ENCODE measurements at places on chromosomes 12 and 14. TPM values are rescaled to one million over a fixed set of nuclear protein-coding genes. Genes with fewer than 3 reads are reported as not detected.

DNA sequence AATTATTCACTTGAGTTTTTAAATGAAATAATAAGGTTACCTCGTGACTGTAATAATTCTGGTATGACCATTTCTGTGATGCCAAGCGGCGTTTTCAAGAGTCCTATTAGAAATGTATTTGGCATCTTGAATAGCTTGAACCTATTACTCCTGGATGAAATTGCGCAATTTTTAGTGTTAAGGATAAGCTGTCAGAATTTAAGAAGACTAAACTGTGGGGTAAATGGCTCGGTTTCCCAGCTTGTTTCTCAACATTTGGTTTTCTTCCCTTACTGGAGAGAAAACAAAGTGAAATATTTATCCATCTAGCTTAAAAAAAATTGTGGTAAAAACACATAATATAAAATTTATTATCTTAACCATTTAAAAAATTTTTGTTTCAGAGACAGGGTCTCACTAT, 26.8 kb downstream of the PCNX1 start:
- DNase-seq, result no peak

- DNase-seq, result no peak
These were observed 1243.3 kb upstream of the SEL1L start for GRCh38 chr14:82776958-82777357.

DNA sequence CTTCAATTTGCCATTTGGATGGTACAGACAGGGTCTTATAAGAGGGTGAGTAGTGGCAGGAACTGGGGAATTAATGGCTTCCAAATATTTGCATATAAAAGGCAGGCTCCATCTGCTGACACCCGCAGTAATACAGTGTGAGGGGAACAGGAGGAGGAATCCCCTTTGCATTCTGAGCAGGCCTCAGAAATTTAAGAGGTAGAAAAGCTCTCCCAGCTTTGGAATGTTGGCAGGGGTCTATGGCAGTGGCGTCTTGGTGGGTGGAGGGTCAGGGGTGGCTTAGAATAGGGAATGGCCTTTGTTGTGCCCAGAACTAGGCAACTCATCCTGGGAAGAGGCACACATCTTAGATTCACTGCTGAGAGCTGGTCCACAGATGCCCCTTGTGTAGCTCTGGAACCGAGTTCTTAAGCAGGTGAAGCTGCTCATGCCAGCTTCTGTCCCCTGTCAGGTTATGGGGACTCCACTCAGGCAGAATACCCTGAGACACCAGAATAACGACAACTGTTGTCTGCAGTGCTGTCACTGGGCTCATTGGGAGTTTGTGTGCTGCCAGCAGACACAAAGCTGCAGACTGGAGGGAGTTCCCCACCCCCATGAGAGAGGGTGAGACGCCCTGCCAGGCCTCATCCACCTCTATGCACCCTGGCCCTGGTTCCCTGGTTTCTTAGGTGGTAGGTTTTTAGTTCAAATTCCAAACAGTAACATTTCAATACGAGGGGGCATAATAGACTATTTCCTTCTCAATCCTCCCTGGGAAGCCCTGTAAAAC, 190.2 kb downstream of the MON2 start:
- no peak for DNase-seq

DNA sequence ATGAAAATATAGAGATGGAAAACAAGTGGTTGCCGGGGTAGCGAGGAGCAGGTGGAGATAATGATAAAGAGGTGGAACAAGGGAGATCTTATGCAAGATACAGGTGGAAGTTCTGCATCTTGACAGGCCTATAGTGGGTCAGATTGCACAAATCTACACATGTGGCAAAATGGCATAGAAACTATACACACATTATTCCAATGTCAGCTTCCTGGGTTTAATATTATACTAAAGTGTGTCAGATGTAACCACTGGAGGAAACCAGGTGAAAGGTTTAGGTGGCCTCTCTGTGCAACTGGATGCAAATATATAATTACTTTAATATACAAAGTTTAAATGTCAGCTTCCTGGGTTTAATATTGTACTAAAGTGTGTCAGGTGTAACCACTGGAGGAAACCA, 1.1 kb downstream of the SLC38A4 start:
- DNase-seq, result no peak

GRCh38 chr14:95608637-95609235, 73.9 kb downstream of the GLRX5 start:
- DNase-seq, result no peak

Gene NELL2
- 0.28 TPM for total RNA-seq

- DNase-seq, result no peak
These were observed 10.7 kb upstream of the ATP2A2 start for GRCh38 chr12:110270125-110270962.

DNA sequence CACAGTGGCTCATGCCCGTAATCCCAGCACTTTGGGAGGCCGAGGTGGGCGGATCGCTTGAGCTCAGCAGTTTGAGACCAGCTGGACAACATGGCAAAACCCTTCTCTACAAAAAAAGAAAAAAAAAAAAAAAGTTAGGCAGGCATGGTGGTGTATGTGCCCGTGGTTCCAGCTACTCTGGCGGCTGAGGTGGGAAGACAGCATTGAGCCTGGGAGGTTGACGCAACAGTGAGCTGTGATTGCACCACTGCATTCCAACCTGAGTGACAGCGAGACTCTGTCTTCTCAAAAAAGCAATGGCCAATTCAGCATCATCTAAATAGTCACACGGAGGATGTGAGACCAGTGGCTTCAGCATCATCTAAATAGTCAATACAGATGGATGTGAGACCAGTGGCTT, 10.4 kb upstream of the SAMD4A start:
- DNase-seq, result no peak

DNA sequence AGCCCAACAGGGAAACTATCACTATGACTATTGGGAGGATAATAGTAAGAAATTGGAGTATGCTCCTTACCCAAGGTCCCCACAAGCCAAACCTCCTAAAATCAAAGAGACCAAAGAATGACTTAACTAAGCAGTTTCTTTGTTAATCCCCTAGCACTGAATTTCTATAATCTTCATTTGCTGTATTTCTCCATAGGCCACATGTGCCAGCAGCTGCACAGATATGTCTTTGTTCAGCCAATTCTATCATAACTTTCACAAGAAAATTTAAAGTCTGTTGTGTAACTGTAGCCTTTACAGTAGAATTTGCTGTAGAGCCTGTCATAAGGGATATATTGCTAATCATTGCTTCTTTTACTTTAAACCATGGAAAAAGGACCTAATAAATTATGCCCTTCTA, 104.0 kb downstream of the RIN3 start:
- no peak for DNase-seq

Gene KRT74
- not detected for total RNA-seq

DNA sequence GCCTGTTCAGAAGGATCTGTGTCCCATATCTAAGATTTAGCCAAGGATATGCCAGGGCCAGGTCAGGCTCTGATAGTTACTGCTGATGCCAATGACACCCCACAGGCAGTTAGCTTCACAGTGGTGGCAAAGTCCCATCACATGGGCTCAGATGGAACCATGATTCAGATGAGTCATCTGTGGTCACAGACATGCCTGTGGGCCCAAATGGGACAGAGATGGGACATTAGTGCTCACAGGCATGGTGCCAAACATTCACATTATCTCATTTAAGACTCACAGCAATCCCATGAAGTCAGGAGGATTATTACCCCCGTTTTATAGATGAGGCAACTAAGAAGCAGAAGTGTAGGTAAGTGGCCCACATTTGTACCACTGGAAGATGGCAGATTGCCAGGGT, 207.8 kb downstream of the DPF3 start:
- DNase-seq, result no peak

DNA sequence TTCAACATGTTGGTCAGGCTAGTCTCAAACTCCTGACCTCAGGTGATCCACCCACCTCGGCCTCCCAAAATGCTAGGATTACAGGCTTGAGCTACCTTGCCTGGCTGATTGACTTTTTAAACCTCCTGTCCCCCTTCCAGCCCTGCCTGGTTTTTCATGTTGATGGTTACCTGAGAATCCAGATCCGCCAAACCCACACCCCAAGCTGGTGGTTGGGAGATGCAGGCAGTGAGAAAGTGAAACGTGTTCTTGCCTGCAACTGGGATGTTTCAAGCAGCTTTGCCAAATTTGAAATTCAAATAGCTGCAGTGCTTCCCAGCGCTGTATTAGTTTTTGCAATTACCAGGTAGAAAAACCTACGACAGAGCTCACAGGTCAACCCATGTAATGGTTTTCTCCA, 238.3 kb upstream of the PWP1 start:
- no peak for DNase-seq

- no peak for DNase-seq
These were observed 129.5 kb downstream of the ETV6 start for GRCh38 chr12:11778713-11779685.

Gene FZD10
- total RNA-seq, result not detected

DNA sequence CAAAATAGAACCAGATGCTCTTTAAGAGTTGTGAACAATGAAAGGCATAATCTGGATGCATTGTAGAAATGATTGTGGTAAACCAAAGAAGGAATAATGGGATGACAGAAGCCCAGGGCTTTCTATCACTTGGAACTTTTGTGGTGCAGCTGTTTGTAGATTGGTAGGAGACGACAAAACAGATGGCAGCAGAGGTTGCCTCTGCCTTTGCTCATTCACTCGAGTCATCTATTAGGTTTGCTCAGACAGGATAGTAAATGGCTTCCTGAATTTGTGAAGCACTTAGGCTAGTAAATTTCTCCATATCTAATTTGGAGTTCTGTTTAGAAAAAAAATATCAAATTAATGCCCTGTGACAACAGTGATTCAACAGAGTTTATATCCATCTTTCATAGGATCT, 78.4 kb downstream of the FGD4 start:
- no peak for DNase-seq

Gene TAS2R20
- 0.95 TPM for total RNA-seq

DNA sequence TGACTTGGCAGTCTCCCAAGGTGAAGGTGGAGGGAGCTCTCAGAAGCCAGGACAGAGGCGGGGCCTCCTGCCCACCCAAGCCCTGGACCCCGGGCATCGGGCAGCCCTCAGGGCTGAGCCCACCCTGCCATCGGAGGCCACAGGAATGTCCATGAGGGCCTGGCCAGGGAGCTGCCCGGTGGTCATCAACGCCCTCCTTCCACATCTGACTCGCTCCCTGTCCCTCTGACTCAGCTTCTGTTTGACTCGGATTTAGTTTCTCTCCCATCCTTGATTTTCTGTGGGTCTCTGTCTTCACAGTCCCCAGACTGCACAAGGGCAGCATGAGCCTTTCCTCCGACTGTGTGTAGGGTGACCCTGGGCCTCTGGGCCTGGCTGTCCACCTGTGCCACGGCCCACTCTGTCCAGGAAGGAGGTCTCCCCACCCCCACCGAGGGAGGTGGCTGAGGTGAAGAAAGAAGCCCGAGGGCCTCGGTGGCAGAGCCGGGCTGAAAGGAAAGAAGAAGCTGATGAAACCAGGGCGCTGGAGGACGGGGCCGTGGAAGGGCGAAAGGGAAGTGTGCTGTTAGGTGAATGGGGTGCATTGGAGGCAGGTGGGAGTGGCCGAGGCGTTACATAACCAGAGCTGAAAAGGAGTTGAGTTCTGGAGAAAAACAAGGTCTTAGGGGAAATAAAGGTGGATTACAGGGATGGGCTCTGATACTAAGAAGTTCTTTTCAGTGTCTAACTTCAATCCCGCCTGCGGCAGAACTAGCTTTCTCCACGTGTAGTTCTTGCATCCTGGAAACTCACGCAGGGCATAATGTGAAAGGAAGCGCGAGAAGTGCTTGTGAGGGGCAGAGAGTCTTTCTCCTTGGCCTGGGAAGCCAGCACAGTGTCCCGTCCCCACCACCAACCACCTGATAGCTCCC, 16.7 kb upstream of the TMEM106C start:
- DNase-seq, result no peak

GRCh38 chr14:37202265-37202664, 4.5 kb downstream of the MIPOL1 start:
- DNase-seq, result no peak

- no peak for DNase-seq
These were observed 8.9 kb downstream of the C1S start for GRCh38 chr12:7069386-7069785.
